Activated CD8-positive, alpha-beta memory T cell treated with anti-CD3 and anti-CD28 coated beads for 1 hour (primary cell): ENCODE measurements at places on chromosomes 1 and 21.

DNA sequence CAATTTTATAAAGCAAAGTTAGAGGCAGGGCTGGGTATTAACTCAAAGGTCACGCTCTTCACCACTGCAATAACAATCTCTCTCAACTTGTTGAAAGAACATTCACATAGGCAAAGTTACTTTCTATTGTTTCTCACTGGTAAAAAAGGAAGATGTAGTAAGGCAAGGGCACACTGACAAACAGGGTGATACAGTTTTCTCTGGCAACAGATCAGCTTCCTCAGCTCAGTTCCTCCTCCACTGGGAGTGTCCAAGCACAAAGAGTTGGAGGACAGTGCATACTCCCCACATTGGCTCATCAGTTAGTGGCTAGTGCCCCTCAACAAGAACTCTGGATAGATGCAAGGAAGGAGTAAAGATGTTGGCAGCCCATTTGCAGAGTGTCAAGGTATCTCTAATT is 3.7 kb downstream of the PLPPR4 start:
- no peak for DNase-seq

DNA sequence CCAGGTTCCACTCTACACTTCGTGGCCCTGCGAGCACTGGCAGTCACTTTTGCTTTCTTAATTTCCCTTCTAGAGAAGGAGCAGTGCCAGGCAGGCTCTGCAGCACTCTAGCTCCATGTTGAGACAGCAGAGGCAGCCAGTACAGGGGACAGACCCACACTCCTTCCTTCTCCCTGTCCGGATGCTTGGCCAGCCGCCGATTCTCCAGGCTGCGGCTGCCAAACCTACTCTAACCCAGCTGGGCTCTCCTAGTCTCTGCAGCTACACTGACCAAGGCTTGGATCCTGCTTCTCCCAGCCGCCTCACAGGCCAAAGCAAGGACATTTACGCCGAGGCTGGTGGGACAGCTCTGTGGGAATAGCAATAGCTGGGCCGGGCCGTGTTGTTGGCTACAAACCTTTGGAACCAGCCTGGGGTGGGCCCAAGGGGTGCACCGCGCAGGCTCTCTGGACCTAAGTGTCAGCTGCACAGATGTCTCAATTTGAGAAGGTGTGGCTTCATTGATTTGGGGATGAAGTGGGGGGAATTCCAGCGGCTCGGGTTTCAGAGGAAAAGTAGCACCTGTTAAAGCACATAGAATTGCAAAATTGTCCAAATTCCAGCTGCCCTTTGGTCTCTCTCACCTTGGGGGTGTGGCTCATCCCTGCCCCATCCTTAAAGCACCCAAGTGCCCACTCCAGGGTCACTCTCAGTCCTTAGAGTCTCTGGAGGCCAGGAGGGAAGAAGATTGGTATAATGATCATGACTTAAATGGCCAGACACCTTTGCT is 3.2 kb downstream of the BARHL2 start:
- no peak for DNase-seq

DNA sequence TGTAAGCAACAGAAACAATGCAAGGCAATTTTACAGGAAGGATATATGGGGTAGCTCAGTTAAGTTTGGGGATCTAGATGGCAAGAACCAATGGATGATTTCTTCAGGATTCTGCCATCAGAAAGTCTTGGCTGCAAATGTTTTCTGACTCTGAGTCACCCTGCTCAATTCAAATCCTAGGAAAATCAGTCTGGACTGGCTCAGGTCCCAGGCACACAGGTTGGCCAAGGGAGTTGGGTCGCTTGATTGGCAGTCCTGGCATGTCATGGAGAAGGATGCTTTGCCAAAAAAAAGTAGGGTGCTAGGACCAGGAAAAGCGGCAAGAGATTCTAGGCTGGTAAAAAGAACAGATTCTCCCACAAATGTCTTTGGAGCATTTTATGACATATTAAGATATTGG is 28.9 kb upstream of the S1PR1 start:
- no peak for DNase-seq

DNA sequence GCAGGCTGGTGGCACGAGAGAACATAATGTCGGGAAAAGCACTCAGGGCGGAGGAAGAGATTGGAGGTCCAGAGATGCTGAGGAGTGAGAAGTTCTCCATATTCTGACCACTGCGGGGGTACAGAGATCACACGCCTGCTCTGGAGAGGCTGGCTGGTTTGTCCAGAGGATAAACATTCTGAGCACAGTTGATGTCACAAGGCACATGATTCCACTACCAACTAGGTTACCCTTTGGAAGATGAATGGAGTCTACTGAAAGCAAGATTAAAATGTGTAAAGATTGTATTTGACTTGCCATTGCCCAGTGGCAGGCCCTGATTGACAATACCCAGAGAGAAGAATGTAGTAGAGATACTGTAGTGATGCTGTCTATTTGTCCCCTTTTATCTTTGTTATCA is at the start of gene SPATA46:
TSS of gene SPATA46 (minus strand) at position 164 of the 400 bp plus-strand sequence. CDS start at position 100, 64 bp downstream.
- no peak for DNase-seq

- DNase-seq, result no peak
Measured at GRCh38 chr21:45330075-45330781, 42.5 kb upstream of the POFUT2 start.

GRCh38 chr1:29849991-29850757 is 613.9 kb downstream of the PTPRU start:
- DNase-seq, result no peak
